NCI-H345 (cell line): ENCODE measurements at places on chromosomes 12 and 14.

GRCh38 chr12:24838531-24838950 lies 110.4 kb downstream of the BCAT1 start:
- DNase-seq, result no peak

DNA sequence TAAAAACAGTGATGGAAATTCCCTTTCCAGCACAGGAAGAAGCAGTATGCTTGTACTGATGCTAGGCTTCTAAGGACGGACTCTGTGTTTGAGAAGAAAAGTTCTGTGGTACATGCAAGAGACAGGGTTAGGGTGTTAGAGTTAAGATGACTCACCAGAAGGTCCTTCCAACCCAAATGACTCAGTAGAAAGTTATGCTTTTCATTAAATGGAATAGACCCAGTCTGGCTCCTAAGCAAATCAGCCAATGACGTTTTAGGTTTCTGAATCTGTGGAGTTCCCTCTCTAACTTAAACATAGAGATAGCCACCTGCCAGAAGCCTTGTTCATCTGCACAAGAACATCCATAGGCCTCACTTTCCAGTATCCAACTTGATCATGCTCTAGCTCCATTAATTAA lies 5.7 kb downstream of the PTHLH start:
- no peak for DNase-seq

DNA sequence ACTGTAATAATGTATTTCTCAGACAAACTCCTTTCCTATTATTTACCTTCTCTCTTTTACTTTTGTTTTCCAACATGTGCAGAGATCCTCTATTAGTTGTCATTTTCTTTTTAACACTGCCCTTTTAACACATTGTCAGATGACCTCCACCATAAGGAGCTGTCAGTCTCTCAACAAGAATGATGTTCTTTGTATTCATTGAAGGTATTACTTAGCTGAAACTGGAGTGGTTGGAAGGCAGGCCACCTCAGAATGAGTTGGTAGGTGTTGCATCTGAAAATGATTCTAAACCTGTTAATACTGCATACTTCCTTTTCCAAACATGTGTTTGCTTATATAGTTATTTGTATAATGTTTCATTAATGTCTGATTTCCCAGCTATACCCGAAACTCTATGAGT lies 16.9 kb downstream of the TMEM117 start:
- no peak for DNase-seq

GRCh38 chr12:47967461-47968321 lies 4.3 kb downstream of the TMEM106C start:
- DNase-seq, result no peak
